LNCaP clone FGC (cell line): ENCODE measurements at places on chromosomes 3 and 15.

DNA sequence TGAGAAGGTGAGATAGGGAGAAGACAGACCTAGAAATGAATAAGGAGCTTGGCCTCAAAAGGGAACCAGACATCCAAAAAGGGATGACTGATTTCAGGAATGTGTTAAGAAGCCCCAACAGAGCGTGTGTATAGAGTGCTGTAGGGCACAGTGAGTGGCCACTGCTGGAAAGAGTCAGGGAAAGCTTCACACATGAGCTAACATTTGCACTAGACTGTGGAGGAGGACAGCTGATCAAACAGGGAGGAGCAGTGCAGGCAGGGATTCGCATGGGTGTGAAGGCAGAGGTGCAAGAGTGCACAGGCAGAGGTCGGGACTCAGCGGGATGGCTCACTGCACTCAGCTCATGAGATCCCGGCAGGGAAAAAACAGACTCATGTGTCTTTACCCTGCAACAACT is 61.8 kb downstream of the NPTN start:
- peak; percentile 30 for DNase-seq

- no peak for DNase-seq
Observed at GRCh38 chr3:30986551-30986950, 92.1 kb upstream of the GADL1 start.

- no peak for DNase-seq
Observed at GRCh38 chr3:80550174-80550573, 782.4 kb upstream of the ROBO1 start.

GRCh38 chr3:143294188-143294587 is 174.6 kb downstream of the CHST2 start:
- no peak for DNase-seq

DNA sequence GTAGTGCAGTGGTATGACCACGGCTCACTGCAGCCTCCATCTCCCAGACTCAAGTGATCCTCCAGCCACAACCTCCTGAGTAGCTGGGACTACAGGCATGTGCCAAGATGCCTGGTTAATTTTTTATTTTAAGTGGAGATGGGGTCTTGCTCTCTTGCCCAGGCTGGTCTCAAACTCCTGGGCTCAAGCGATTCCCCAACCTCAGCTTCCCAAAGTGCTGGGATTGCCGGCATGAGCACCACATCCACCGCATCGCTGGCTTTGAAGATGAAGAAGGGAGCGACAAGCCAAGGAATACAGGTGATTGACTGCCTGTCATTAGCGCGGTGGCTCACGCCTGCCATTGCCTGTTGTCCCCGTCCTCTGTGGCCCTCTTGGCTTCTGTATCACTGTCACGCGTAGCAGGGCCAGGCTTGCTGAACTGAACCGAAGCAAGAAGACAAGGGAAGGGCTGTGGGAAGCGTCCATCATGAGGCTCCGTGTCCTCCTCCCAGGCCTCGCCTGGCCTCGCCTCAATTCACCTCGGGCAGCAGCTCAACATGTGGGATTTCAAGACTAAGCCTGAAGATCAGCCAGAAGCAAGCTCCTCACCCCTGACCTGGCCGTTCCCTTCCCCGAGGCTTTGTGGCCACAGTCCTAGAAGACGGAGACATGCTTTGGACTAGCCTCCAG is 46.4 kb upstream of the TFRC start:
- DNase-seq = no peak

DNA sequence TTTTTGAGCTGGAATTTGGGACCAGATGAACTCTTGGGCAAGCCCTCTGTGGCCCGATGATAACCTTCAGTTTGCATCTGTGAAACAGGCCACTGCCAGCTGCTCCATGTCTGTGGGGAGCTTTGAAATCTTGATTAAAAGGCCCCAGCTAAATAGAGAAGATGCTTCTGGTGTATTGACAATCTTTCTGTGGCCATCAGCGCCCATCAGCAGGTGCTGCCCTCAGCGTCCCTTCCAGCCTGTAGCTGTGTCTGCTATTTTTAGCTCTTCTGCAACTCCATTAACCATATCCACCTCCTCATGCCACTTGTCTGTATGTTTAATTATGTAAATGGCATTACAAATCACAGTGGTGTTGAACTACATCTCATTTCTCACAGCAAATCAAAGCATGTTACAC is 54.0 kb downstream of the CHCHD6 start:
- no peak for DNase-seq

DNA sequence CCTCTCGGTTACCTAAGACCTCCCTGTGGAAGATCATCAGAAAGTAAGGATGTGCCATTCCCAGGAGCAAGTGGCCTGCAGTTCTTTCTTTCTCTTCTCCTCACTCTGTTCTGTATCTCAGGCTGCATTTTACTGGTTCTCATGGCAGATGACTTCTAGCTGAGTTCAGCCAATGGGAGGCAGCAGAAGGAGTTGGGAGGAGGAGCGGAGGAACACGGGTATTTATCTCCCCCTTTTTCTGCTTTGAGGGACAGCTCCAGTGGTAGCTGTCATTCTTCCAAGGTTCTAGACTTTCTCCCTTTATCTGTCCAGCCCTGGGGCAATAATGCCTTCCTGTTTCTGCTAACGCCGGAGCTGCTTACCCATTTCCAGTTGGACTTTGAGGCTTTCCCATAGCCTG is 339.9 kb downstream of the NR2F2 start:
- DNase-seq = no peak

DNA sequence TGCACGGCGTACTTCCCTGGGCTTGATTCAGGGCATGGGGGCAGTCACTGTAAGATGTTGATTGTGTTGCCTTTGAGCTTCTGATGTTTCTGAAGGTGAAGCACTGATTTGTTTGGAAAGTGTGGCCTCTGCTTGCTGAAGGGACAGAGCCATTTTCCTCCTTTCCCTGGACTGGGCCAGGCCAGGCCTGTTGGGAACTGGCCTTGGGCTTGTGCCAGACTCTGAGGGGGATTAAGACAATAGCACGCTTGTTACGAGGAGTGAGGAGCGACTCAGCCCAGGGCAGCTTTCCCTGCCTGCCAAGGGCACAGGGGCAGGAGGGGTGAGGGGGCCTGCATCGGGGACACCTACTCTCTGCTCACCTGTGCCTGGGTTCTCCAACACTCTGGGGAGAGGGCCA is 42.9 kb downstream of the LINGO1 start:
- DNase-seq = no peak

- peak; percentile 4 for DNase-seq
Observed at GRCh38 chr3:65732051-65732935, 306.4 kb downstream of the MAGI1 start.

- no peak for DNase-seq
Observed at GRCh38 chr3:12840591-12841148, 695 bp downstream of the RPL32 start.

GRCh38 chr15:40010686-40011085 is 28.3 kb downstream of the SRP14 start:
- no peak for DNase-seq

DNA sequence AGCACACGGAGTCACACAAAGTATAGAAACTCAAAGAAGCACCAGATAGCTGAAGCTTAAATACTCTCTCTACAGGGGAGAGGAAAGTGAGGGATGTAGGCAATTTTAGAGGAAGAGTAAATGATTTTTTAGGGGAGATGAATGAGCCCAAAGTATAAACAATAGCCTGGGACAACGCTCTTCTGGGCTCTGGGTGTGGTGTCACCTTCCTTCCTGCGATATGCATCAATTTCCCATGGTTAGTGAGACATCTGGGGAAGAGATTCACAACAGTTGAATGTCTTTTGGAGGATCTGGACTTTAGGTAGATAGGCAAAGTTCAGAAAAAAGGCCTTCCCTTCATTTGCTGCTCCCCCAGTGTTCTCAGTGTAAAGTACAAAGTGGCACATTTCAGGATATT is 125.2 kb downstream of the EFHB start:
- no peak for DNase-seq
